ENCODE measurements at places on chromosomes 6 and 20.

DNA sequence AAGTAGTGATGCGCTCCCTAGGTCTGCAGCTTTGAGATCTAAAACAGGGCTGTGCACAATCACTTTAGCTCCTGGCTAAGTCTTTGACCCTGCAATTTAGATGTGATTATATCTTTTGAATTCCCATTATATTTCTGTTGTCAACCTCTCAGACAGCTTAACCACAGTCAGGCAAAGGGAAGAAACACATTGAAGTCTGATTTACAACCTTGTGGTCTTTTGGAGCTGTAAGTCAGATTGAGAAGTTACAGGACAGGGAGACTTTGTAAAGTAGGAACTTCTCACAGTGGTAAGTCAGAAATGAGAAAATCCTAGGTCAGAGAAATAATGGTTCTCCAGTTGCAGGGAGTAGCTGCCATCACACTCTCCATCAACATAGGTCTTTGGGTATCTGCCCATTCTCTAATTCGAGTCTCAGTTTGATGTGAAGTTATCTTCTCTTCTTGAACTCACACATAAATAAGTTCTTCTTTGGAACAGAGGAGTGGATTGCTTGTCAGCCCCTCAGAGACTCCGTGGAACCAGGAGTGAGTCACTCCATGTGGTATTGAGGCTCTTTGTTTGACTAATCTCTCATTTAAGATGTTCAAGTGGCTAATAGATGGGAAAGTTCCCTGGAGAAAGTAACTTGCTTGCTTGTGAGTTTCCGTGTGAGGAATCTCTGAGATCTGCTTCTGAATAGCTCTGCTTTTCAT, 35.0 kb upstream of the SGK1 start:
- no peak for DNase-seq

GRCh38 chr20:59448196-59448595, 147.8 kb downstream of the EDN3 start:
- DNase-seq, result no peak

DNA sequence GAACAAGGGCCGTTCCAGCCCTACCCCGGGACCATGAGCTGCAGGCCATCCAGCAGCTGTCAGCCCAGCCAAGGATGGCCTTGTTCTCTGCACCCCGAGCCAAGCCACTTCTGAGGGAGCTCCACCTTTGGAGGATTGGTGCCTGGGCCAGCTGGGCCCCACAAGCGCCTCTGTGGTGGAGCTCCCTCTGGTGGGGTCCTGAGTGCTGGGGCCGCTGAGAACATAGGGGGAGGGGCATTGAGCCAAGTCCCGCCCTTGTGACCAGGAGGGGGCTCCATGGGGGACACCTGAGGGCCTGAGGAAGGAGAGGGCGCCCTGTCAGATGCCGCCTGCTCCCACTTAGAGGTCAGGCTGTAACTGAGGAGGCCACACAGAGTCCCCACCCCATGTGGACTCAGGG, 43.2 kb downstream of the YTHDF1 start:
- DNase-seq, result no peak

GRCh38 chr20:34618676-34619075, 58.2 kb downstream of the PIGU start:
- no peak for DNase-seq

GRCh38 chr20:62728781-62729300, 20.2 kb downstream of the NTSR1 start:
- no peak for DNase-seq

GRCh38 chr6:153790048-153790447, 249.0 kb upstream of the OPRM1 start:
- DNase-seq, result no peak

Measured in stimulated activated CD8-positive, alpha-beta memory T cell treated with anti-CD3 and anti-CD28 coated beads, Interleukin-2, amount 100 ng/mL, for 48 hours (primary cell).